ENCODE measurements at places on chromosomes 13 and 19.

- DNase-seq = peak; percentile 82
Observed at GRCh38 chr19:4328243-4328990, 10.2 kb downstream of the STAP2 start.

- DNase-seq = no peak
Observed at GRCh38 chr13:75963302-75963701, 327.2 kb downstream of the LMO7 start.

DNA sequence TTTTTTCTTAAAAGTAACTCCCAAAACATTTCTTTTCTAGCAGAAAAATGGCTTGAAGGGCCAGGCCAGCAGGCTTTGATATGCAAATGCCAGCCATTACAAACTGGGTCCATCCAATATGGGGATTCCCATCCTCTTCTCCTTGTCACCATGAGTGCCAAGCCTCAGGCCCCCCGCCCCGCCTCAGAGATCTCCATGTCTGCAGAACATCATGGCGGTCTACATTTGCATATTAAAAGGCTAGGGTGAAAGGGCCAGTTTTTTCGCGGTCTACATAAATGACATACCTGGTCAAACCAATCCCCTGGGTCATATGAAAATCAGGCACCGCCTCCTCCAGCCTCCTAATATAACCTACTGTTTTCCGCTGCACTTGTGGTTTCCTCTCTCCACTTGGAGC is 1327.6 kb downstream of the UQCRFS1 start:
- no peak for DNase-seq

- DNase-seq = no peak
Observed at GRCh38 chr19:55041627-55042343, 3.7 kb upstream of the GP6 start.

GRCh38 chr19:11382898-11383705 is 1.0 kb downstream of the EPOR start:
- DNase-seq = no peak

DNA sequence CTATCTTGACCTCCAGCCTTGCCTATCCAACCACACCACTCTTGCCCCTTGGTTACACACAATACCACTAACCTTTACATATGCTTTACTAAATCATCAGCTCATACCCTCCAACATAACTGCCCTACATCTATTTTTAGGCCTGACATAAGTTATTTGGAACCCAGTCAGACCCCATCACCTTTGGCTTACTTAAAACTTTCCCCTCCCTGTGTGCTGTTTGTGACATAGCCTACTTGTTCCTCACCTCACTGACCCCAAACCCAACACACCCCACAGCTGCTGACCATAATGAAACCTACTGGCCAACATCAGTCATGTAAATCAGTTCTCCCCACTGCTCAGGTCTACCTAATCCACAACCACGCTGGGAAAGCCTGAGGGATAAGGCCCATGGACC is 4.9 kb downstream of the ZNF266 start:
- DNase-seq = no peak

DNA sequence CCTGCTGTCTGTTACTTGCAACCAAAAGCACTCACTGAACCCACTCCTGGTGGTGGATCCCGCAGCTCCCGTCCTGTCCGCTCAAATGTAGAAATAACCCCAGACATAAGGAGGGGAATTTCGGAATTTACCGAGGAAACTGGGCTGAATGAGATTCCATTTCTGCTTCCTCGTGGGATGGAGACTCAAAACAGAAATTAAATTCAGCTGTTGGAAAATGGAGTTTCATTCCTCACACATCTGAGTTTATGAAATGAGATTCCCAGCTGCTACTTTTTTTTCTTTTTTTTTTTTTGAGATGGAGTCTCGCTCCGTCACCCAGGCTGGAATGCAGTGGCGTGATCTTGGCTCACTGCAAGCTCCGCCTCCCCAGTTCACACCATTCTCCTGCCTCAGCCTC is 44.3 kb downstream of the COLGALT1 start:
- no peak for DNase-seq

- no peak for DNase-seq
Observed at GRCh38 chr19:5091684-5092480, 123.0 kb downstream of the KDM4B start.

GRCh38 chr19:49151267-49152118 is 3.7 kb downstream of the HRC start:
- peak; percentile 3 for DNase-seq

- DNase-seq = no peak
Observed at GRCh38 chr13:112867301-112867711, 101.7 kb upstream of the MCF2L start.

- no peak for DNase-seq
Observed at GRCh38 chr19:9528757-9529336, 9.6 kb downstream of the ZNF426 start.

- no peak for DNase-seq
Observed at GRCh38 chr13:20903164-20903475, 574 bp upstream of the XPO4 start.

DNA sequence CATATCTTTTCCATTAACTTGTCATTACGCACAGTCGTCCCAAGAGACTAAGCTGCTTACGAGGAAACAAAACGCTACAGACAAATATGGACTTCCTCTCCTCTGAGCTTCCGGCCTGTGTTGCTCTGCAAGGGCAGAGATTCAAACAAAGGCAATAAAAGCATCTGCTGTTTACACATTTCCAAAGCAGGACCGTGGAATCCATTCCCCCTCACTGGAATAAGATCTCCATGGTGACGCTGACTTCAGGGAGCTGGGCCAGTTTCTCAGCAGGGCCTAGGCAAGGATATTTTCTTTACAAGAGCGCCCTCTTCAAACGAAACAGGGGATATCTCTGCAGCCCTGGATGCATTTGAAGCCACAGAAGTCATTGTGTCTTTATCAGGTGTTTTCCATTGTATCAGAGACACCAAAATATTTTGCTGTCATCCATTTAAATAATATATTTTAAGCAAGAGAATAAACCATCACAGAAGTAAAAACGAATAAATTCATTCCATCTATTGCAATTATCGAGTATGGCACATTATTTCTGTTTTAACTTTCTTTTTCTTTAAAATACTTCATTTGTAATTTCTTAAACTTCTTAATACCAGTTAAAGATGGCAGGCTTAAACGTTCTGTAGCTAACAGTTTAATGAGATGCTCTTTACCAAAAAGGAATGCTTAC is 177.5 kb downstream of the DCLK1 start:
- peak; percentile 43 for DNase-seq

DNA sequence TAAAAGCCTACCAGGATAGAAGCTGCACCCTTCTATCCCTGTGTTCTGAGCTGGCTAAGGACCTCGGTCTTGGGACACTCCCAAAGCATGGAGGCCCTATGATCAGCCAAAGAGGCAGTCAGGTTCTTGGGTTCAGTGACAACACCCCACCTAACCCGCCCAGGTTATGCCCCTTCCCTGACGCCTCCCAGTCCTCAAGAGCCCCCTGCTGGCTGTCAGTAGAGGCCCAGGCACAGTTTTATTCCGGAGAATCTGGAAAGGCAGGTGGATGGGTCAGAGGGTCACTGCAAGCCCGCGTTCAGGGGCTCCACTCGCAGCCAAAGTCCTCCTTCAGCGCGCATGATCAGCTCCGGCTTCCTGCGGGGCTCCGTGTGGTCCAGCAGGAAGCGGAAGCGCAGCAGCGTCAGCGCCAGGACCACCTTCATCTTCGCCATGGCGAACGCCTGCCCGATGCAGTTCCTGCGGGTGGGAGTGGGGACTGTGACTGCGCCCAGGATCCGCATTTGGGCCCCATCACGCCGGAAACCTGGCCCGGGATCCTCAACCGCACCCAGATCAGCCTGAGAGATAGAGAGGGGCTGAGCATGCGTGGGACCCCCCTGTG is 22.3 kb downstream of the OR10H3 start:
- no peak for DNase-seq

DNA sequence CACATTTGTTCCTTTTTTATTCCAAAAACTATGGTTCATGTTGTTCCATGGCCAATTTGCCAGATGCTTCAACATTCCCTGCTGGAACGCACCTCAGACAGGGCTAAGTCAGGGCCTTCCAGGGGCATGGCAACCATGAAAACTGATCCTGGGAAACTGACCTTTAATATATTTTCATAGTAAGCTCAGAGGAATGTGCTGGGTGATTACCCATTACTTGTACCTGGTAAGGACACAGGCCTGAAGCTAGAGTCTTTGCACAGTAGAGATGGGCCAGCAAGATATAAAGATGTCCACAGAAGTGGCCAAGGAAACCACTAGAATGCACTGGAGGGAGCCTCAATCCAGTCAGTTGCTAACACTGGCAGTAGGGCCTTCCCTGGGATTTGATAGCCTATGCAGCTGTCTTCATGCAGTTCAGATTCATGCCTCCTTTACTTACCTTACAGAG is 353.1 kb downstream of the ENOX1 start:
- no peak for DNase-seq

GRCh38 chr13:92143766-92144165 is 745.3 kb downstream of the GPC5 start:
- DNase-seq = no peak

DNA sequence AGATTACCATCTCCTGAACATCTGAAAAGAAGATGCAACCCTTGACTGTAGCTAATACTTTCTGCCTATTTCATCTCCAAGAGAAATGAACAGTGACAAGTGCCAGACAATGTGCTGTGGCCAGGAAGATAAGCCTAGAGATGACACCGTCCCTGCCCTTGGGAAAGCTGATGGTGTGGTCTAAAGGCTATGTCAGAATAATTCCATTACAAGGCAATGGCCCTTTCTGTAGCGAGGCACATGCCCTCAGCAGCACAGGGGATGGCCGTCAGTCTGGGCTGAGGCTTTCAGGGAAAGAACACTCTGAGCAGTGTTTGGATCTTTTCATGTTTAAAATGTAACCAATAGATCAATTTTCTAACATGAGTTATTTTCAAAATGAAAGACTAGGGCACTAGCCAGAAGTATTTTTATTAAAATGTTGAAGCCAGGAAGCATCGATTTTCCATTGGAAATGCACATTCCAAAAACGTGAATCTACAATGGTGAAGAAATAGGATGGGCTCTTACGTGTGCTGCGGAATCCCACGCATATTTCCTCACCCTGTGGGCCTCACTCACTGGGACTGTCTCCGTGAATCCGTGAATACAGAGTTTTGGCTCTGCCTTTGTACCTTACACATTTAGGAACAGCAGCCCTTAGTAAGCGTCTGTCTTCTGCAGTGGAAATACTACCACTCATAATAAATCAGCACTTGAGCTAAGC is 22.0 kb downstream of the COL4A1 start:
- DNase-seq = no peak

DNA sequence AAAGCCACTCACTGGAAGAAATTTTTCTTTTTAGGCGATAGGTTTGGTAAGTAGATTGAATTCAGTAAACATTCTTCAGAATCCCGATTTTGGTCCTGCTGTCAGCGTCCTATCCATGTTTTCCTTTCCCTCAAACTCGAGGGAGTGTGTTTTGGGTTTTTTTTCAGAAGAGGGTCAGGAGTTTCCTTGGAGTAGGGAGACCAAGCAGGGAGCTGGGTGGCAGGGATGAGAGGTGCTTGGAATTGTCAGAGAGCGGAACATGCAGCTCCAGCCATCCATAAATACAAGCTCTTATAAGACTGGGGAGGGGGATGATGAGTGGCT is 1.6 kb upstream of the PCDH8 start:
- DNase-seq = no peak

DNA sequence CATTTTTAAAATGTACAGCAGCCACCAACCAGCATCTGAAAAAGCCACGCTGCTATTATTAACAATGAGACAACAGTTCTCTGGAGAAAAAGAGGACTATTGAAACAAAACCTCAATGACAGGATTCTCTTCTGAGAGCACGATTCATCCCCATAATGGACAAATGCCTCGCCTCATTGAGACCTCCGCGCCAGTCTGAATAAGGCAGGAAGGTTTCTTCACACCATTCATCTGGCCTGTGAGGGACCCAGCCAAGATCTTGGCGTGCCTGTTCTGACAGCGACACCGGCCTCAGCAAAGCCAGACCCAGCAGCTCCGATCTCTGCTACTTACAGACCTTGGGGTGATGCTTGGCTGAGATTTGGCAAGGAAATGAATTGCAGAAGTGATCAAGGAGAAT is 14.8 kb downstream of the SMIM7 start:
- DNase-seq = no peak

GRCh38 chr19:633786-634639 is 676 bp upstream of the POLRMT start:
- DNase-seq = no peak

- no peak for DNase-seq
Observed at GRCh38 chr13:48570216-48570828, 37.4 kb upstream of the RCBTB2 start.

DNA sequence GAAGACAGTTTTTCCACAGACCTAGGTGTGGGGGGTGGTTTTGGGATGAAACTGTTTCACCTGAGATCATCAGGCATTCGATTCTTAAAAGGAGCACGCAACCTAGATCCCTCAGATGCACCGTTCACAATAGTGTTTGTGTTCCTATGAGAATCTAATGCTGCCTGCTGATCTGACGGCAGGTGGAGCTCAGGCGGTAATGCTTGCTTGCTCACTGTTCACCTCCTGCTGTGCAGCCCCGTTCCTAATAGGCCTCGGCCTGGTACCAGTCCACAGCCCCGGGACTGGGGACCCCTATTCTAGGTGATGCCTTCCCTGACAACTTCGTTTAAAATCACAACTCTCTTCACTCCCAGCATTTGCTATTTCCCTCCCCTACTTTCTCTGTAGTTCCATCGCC is 149.6 kb downstream of the IER2 start:
- DNase-seq = no peak

DNA sequence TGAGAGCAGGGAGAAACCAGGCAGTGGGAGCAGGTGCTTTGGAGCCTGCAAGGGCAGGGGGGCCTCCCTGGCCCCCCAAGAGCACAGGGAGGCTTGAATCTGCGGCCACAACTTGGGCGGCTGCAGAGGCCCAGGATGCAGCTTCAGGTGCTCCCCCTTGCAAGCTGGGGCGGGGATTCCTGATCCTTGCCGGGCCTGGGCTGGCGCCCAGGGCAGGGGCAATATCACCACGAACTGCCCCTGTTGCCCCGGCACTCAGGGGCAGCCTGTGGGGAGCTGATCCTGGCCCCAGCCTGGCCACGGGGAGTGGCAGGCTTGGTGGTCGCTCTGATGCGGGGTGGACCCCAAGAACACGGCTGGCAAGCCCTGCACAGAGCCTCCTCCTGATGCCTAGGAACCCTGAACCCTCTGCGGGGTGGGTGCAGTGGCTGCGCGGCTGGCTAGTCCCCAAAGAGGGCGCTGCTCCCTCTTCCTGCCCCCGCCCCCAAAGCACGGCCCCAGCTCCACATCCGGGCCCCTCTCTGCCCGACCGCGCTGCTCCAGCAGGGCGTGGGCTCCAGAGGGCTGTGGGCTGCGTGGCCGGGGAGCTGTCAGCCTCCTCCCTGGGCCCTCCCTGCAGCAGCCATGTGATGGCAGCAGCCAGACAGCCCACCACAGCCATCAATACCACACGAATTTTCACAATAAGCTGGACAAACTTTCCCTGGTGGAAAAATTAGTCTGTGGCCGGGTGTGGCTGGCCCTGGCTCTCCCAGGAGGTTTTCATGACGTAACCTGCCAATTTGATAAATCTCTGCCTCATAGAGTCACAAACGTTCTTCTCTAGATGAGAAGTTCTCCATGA is 21.0 kb downstream of the TNFSF9 start:
- no peak for DNase-seq

GRCh38 chr13:112664501-112665203 is 25.2 kb upstream of the ATP11A start:
- no peak for DNase-seq

GRCh38 chr19:47377208-47377701 is 28.1 kb downstream of the DHX34 start:
- no peak for DNase-seq
